Suprapubic skin (tissue), 4 donors: ENCODE measurements at places on chromosomes 16 and 17. TPM values are rescaled to one million over a fixed set of nuclear protein-coding genes. Genes with fewer than 3 reads are reported as not detected.

The RUNDC3A gene
- 22.0 TPM for total RNA-seq

The ZP2 gene
- not detected for total RNA-seq

- H3K4me3 ChIP-seq: no peak overlapping the region
- no peaks in the 10 kb centered on the region for H3K36me3 ChIP-seq
- no peaks in the 10 kb centered on the region for H3K4me1 ChIP-seq
- H3K27ac ChIP-seq: no peak overlapping the region
- DNase-seq: no peak
Observed at GRCh38 chr17:45662432-45662831, 121.7 kb upstream of the CRHR1 start.

GRCh38 chr17:81518785-81519283, 6.2 kb upstream of the ACTG1 start:
- H3K36me3 ChIP-seq: no peaks in the 10 kb centered on the region
- H3K4me1 ChIP-seq: peaks cover 68% of the 10 kb centered on the region
- H3K4me3 ChIP-seq: peak overlapping the region; percentile 70
- peak overlapping the region; percentile 71 for H3K27ac ChIP-seq

DNA sequence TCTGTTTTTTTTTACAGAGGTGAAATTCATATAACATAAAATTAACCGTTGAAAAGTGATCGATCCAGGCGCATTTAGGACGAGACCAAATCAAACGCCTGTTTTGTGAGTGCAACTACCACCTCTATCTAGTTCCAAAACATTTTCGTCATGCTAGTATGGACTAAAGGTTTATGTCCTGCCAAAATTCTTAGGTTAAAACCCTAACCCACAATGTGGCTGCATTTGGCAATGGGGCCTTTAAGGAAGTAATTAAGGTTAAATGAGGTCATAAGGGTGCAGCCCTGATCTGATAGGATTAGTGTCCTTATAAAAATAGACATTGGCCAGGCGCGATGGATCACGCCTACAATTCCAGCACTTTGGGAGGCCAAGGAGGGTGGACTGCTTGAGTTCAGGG, 32.8 kb upstream of the RCVRN start:
- no peaks in the 10 kb centered on the region for H3K27me3 ChIP-seq
- DNase-seq: no peak
- H3K4me1 ChIP-seq: peaks cover 24% of the 10 kb centered on the region
- H3K36me3 ChIP-seq: peaks cover 38% of the 10 kb centered on the region
